ENCODE measurements at places on chromosomes 2 and 18. TPM values are rescaled to one million over a fixed set of nuclear protein-coding genes. Genes with fewer than 3 reads are reported as not detected.

- DNase-seq, result no peak
These were observed 100.9 kb downstream of the CRIM1 start for GRCh38 chr2:36456227-36457175.

The RTP5 gene
- not detected for total RNA-seq

DNA sequence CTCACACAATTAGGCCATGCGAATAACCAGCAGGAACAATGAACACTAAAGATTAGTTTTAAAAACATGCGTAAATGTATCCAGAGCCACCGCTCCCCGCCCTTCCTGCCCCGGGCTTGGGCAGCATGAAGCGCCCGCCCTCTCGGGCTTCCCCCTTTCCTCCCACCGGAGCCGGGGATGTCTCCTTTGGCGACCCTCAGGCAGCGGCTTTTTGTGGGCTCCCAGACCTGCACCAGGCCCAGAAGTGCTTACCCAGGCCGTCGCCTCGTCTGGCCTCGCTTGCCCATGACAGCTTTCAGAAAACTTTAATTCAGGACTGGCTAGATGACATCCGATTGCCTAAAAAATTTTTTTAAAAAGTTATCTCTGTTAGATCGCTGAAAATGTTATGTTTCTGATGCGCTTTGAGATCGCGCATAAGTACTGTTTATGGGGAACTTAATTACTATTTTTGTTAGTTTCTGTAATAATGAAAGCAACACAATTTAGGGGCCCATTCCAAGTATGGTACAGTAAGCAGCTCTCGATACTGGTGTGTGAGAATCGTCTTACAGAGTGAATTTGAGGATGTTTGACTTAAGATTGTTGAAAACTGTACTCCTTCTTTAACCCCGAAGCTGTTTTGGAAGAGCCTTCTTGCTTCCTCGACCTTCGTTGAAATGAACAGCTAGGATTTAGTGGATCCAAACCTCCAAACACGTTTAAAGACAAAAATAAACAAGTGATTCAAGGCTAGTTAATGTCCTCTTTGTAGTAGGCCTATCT is 1.1 kb downstream of the MAP3K20 start:
- DNase-seq, result no peak

GRCh38 chr2:136051001-136051724 is 65.7 kb upstream of the DARS1 start:
- DNase-seq, result no peak

The SH3BP4 gene
- 99.7 TPM for total RNA-seq

The ACVR1C gene
- total RNA-seq, result 2.7 TPM

The OSBPL1A gene
- total RNA-seq, result 17.9 TPM

Data from pancreas (tissue), 10 donors.